ENCODE measurements at places on chromosomes 7 and 10.

DNA sequence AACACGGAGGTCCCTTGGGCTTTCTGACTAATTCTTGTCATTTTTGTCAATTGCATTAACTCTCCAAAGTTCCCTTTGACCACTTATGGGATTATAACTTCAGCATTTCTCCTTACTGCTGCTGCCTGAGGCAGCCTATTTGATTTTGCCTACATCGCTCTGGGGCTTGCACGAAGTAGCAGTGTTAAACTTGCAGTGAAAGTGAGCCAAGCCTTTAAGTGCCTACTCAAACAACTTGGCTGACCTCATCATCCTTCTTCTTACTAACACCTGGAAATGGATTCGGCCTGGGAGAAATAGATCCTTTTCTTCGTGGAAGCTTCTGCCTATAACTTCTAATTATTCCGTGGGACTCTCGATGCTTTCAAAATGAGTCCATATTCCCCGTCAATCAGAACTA is 76.6 kb downstream of the DGKB start:
- no peak for DNase-seq

DNA sequence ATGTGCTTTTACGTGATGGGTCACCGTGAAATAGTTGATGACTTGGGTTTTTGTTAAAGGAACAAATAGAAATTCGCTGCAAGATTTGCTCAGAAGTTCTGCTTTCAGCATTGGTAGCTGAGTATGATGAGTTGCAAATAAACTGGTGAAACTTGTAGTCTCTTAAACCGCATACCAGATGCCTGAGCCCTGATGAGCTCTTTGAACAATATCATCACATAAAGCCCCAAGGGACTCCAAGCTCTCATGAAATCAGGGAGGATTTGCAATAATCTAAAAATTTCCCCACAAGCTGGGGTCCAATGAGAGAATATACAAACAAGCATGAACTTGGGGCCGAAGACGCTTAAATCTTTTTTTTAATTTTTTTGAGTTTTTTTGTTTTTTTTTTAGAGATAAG is 312.4 kb downstream of the CALN1 start:
- DNase-seq, result no peak

DNA sequence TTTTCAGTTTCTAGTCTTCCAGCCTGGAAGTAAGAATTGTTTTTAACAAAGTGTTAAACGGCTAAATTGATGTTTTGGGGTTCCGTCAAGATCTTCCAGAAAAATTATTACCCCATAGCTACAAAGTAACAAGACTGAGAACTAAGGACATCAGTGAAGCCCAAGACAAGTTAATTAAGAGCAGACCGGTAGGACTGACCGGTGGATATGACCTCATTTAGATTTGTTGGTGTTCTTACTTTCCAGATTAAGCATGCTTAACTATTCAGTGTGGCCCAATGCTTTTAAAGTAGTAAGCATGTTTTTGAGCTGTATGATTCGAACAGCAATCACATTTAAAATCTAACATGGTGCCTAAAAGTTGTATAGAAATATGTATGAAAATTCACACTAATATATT is 73.1 kb upstream of the RPA3 start:
- no peak for DNase-seq

- no peak for DNase-seq
These were observed 16.2 kb upstream of the LRRN3 start for GRCh38 chr7:111074748-111075146.

GRCh38 chr7:16070806-16071205 is 350.5 kb downstream of the CRPPA start:
- no peak for DNase-seq
